ENCODE measurements at places on chromosomes 6 and 20.

- DNase-seq = no peak
Measured at GRCh38 chr6:163415620-163416556, 1.4 kb downstream of the QKI start.

DNA sequence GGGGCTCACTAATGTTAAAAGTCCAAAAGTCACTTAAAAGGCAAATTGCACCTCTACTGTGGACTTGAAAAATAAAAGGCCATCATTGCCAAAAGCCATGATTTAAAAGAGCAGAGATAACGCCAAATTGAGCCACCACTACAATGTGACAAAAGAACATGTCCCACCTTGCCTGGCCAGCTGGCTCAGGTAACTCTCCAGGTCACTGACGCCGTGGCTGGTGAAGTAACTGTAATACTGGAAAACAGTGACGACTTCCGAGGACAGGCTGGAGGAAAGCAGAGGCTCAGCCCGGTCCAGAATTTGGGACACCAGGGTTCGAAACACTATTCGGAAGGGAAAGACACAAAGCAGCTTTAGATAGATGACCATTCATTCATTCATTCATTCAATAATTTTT lies 29.3 kb upstream of the ARMH2 start:
- DNase-seq = no peak

DNA sequence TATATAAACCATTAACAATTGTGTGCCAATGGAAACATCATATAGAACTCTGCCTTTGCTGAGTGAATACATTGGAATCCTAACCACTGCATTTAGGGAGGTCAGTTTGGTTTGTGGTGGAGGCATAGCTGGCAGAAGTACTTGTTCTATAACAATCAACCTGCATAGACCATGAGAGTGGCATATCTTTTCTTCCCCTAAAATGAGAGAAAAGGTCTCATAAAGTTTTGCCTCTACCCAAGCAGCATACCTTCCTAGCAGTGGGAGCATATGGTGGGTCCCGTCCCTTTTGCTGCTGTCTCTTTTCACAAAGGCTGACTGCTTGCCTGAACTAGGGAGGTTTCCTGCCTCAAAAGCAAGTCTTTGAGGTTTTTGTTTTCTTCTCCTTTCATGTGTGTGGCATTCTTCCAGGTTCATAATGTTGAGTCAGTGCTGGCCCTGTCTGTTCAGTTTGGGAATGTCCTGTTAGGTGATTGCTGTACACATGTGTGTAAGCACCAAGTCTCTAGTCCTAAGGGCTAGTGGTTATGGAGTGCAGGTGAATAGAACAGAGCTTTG lies 61.2 kb upstream of the SUPT3H start:
- DNase-seq = no peak

GRCh38 chr20:9076440-9076839 lies 7.6 kb downstream of the PLCB4 start:
- no peak for DNase-seq

GRCh38 chr6:12065321-12066140 lies 53.4 kb downstream of the HIVEP1 start:
- DNase-seq = no peak

DNA sequence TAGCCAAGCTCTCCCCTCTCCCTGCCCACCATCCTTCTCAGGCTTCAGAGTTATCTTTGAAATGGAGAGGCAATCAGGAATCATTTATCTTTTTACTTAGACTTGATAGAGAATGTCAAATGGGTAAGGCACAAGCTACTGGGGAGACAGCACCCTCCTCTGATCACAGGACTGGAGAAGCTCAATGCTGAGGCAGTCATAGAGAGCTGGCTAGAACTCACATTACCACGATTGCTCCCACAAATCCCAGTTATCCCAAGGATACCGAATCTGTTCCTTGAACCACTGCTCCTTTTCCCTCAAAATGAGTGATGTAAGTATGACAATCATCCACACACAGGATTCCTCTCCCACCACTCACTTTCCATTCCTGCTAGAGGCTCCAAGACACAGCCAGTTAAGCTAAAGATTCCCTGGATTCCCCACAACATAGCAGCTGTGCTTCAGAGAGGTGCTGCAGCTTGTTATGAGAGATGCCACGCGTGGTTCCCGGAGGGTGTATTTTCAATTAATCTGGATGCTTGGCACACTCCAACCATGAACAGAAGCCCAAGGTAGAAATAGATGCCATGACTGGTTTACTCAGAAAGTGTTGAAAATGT lies 96.2 kb upstream of the VGLL2 start:
- DNase-seq = no peak

GRCh38 chr6:149934249-149935156 lies 7.3 kb upstream of the ULBP2 start:
- no peak for DNase-seq

- DNase-seq = no peak
Measured at GRCh38 chr6:46118157-46118556, 11.6 kb upstream of the ENPP4 start.

DNA sequence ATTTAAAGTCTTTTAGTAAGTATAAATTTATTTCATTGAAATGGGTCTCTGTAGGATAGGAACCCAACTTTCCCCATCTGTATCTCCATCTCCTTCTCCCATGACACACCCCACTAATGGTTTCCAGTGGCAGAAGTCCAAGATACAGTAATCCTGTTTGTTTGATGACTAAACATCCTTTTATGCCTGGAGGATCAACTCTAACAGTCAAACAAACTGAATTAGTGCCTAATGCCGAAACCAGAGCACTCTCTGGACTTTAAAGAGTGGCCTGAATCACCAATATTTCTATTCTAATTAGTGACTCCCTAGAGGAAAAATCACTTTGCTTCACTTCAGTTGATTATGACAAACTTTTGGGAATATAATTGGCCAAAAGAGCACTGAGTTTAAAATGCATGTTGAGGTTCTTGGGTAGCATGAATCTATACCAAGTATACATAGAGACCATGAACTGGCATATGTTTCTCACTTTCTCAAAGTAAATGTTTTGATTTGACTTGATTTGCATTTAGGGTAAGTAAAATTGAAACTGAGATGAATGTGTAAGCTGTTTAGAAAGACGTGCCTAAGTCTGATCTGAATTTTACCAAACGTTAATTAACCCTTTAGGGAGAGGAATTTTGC lies 776.4 kb upstream of the NRSN1 start:
- DNase-seq = no peak

DNA sequence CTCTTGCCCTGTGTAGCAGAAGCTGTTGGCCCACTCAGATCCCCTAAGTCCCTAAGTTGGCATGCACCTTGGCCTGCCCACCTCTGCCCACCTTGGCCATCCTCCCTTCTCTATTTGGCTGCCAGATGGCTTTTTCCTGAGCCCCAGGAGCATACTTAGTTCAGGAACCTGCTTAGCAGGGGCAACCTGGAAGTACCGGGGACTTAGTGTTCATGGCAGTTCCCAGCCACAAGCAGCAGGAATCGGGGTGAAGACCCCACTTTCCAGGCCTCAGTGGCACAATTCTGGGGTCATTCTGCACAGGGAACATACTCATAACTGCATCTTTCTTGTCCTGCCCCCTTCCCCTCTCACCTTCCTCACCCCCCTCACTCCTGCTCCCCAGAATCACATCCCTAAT lies 158.0 kb upstream of the PMEPA1 start:
- no peak for DNase-seq

GRCh38 chr6:100116411-100117194 lies 122.6 kb upstream of the MCHR2 start:
- DNase-seq = no peak

DNA sequence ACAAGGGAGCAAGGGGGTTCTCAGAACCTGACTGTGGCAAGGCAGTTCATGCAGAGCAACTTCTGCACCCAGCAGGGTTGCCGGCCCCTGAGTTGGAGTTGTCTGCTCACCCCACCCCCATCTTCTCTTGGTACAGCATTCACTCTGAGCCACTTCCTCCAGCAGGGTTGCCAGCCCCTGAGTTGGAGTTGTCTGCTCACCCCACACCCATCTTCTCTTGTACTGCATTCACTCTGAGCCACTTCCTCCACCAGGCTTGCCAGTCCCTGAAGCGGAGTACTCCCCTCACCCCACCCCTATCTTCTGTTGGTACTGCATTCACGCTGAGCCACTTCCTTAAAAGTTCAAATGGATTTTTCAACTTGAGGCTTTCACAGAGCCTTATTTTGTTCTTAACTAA lies 79.7 kb upstream of the SYNDIG1 start:
- peak; percentile 4 for DNase-seq

- no peak for DNase-seq
Measured at GRCh38 chr20:61562897-61563504, 310.9 kb downstream of the CDH4 start.

- no peak for DNase-seq
Measured at GRCh38 chr6:137882225-137882961, 15.3 kb downstream of the TNFAIP3 start.

DNA sequence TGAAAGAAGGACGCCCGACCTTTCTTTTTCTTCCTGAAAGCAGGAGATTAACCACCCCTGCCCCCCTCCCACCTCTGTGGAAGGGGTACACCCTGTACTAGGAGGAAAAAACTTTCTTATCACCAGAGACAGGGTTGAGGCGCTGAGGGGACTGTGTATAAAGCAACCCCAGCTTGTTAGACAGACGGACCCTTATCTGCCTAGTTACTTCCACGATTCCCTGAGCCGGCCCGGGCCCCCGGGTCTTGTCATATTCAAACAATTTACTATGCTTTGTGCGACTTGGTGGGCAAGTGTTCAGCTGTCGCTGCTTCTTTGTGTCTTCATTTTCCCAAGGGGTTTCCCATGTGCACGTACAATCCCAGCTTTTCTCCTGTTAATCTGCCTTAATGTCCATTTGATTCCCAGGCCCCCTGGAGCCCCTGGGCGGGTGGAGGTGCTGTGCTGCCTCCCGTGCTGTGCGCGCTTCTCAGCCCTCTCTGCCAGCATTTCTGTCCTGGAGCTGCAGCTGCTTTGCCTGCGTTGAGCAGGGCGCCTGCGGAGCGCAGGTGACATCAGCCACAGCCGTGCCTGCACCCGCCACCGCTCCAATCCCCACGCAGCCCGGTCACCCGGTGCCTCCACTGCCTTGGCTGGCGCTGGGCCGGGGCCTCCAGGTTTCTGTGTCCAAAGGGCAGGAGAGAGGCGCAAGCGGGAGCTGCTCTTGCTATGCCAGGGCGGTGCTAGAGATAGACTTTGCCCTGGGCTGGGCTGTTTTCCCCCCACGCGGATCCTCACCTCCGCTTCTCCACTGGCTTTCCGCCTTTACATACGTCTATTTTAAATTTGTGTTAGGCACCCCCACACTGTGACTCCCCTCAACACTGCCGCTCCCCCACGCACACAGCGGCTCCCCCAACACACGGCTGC lies 96.2 kb downstream of the TTLL2 start:
- DNase-seq = no peak

GRCh38 chr6:105364243-105364642 lies 38.6 kb downstream of the PREP start:
- DNase-seq = no peak

- no peak for DNase-seq
Measured at GRCh38 chr6:51953246-51953645, 134.2 kb downstream of the PKHD1 start.

GRCh38 chr20:19996222-19996621 lies 20.9 kb upstream of the NAA20 start:
- DNase-seq = no peak

- DNase-seq = peak; percentile 76
Measured at GRCh38 chr20:381581-382290, 1.2 kb downstream of the TRIB3 start.

DNA sequence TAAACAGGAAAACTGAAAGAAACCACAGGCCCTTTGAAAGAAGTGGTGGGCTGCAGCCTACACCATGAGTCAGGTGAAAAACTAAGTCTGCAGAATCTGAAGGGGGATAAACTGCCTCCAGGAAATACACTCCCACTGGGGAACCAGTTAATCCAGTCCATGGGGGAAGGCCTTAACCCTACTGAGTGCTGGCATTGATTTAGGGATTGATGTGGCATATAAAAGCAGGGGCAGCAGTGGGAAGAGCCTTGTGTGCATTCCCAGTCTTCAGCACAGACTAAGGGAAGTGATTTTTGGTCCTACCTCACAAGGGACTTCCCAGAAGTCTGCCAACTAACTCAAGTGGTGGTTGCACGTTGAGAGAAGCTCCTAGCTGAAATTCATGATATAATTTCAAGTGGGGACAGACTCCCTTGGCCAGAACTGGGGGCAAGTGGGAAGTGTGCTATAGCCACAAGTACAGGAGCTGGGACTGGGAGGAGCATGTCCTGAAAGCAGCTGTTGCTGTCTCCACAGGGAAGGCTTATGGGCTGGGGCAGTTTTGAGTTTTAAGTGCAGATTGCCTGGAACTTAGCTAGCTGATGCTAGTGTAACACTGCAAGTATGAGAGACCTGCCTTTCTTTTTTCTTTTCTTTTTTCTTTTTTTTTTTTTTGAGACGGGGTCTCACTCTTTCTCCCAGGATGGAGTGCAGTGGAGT lies 31.2 kb downstream of the CITED2 start:
- DNase-seq = no peak

GRCh38 chr6:131366223-131366622 lies 206.8 kb upstream of the ARG1 start:
- DNase-seq = no peak

DNA sequence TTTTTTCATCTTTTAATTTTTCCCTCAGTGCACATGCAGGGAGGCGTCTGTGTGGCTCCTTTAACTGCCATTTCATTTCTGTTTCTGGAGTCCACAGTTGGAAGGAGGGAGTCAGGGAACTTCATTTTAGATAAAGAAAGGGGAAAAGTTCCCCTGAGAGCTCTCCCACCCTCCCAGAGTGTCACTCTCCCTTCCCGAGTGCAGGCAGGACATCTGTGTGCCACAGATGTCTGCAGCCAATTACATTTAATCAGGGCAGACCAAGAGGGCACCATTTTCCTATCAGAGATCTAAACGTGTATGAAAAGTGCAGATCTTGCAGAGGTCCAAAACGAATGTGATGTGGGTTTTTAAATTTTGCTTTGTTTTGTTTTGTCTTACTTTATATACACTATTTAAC lies 96.6 kb downstream of the PXDC1 start:
- DNase-seq = no peak

DNA sequence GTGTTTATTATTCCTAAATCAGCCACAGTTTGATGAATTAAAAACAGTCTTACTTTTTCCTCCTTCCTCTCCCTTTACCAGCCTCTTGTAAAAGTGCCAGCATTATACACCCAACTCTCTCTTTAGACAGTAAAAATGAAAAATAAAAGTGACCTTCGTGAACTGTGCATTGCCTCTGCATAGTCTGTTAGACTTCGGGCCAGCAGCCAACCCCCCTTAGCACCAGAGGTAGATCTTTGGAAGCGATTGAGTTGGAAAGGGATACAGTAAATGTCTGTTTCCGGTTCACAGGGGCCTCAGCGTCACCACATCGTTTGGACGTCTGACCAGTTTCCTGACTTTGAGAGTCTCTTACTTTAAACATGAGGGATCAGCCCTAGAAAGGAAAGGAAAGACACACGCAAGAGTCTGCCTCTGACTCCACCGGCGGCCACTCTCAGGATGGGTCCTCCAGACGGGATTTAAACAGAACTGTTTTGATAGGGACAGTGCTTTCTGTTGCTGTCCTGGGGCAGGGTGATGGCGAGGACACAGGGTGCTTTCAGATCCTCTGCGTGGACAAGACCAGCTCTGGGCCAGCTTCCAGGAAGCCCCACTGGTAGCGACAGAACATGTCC lies 206.6 kb upstream of the PREP start:
- DNase-seq = no peak

Data from stimulated activated CD8-positive, alpha-beta memory T cell treated with anti-CD3 and anti-CD28 coated beads, Interleukin-2, amount 100 ng/mL, for 48 hours (primary cell).